ENCODE measurements at places on chromosomes 3 and 15. TPM values are rescaled to one million over a fixed set of nuclear protein-coding genes. Genes with fewer than 3 reads are reported as not detected.

- DNase-seq, result no peak
Measured at GRCh38 chr3:87446849-87447387, 170.5 kb upstream of the POU1F1 start.

DNA sequence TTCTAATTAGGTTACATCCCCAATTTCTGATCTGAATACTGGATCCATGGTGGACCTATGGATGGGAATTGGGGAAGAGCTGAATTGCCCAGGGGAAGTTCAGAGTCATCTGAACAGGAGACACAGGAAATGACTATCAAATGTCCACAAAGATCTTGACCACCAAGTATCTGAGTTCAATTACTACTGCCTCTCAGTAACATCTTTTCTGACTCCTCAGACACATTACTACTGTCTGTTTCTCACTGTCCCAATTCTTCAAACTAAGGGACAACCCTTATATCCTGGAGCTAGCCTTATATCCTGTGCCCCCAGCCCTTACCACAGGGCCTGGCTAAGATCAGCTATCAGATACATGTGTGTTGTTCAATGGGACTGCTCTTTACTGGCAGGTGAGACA, 10.1 kb upstream of the IREB2 start:
- no peak for DNase-seq

DNA sequence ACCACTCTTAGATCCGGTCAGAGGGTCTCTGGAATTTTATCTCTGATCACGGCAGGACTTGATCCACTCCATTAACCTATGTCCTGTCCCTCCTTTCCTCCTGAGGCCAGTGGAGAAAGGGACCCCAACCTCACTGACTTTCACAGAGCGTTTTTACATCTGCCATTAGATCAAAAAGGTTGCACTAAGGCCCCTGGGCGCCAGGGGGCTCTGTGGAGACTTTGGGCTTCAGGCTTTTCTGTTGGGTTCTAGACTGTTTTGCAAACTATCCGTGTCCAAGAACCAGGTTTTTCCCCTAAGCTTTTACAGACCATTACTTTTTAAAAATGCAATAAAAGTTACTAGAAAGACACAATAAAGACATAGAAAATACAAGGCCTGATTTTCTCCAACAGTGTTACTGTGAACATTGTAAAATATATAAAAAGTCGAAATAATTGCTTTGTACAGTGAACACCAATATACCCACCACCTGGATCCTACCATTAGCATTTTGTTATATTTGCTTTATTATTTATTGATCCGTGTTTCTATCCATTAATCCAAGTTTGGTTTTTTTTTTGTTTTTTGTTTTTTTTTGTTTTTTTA, 159.7 kb downstream of the POLR2M start:
- DNase-seq, result no peak

PLSCR5 gene
- total RNA-seq, result not detected

GRCh38 chr3:16332904-16333426, 68.0 kb downstream of the OXNAD1 start:
- no peak for DNase-seq

GRCh38 chr15:78414621-78415250, 23.3 kb upstream of the IREB2 start:
- no peak for DNase-seq

DNA sequence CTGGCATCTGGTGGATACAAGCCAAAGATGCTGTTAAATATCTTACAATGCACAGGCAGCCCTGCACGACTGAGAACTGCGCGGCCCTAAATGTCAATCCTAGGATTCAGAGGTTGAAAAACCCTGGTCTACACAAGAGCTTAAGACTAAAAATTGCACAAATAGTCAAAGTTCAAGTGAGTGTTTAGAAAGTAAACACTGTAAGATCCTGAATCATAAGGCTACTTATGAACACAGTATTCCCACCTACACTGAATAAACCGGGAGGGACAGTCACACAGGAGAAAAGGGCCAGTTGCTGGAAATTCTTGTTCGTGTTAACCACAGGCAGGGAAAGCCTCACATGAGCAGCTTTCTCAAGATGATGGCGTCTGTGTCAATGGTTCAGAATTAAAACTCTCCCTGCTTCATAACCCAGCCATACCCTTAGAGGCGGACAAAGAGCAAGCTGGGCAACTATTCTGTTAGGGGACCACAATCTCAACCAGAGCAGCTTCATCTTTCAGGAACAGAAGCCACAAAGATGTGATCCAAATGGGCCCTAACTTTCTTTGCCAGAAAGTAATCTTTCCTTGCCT, 37.7 kb downstream of the LRIG1 start:
- no peak for DNase-seq

DNA sequence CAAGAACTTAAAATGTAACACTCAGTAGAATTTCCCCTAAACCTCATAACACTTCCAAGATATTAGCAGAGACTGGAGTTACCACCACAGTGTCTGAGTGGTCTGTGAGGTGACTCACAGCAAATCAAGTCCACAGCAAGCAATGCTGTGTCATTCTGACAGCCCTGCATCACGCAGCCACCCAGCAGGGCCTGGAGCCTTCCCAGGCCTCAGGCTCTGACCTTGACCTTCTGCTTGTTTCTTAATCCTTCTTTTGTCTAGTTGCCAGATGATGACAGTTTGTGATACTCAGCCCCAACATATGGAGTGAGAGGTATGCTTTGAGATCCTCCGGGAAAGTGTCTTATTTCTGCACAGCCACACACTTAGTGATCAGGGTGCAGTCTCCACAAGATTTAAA, 82.5 kb downstream of the TOP2B start:
- no peak for DNase-seq

GOLGA8G gene
- not detected for total RNA-seq

SEMA5B gene
- 9.8 TPM for total RNA-seq

DNA sequence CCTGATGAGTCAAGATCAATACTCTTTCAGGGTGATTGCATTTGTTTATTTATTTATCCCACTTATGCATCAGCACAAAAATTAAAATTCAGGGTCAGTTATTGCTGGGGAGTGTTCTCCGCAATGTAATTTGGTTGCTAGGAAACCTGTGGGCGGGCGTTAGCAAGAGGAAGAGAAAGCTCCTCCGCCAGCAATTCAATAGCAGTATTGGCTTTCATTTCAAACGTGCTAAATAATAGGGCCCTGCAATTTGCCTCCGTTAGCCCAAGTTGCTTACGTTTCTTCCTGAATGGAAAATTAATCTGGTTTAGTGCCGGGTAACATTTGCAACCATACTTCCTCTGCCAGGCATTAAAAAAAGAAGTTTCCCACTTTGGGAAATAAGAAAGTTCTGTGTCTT, 35.5 kb upstream of the PLCL2 start:
- DNase-seq, result peak; percentile 24

GRCh38 chr3:31370681-31371080, 162.0 kb upstream of the STT3B start:
- DNase-seq, result no peak

EDC3 gene
- 12.9 TPM for total RNA-seq

PATL2 gene
- total RNA-seq, result 0.78 TPM

DNA sequence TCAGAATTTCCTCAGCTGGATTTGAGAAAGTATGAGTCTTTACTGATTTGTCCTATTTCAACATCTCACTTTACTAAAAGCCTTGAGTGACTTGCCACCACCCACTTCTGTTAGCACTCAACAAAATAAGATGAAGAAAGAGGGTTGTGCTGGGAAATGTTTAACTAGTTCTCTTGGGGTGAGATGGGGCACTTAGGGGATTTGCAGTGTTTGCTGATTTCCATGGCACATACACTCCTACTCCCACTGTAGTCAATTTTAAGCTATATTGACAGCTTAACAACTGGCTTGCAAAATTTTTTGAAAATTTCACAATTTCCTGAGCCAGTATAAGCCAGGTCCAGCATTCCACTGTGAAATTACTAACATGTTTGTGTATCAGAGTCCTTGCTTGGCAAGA, 463.1 kb upstream of the ARHGEF26 start:
- no peak for DNase-seq

DNA sequence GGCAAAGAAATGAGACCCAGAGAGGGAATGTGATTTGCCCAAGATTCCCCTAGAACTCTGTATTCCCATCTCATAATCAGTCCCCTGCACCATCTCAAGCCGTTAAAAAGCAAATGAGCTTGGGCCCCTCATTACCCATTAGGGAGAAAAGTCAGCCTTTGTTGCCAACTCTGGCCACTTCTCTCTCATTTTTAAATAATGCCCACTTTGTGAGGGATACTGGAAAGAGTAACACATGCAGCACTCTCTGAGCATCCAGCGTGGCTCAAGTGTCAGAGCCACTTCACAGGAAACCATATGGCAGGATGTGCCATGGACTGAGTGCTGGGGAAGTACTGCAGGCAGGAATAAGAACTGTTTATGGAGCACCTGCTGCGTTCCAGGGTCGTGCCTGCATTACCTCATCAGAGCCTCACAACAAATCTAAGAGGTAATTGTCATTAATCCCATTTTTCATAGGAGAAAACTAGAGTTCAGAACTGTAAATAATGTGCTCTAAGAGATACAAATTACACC, 49.8 kb upstream of the SLC6A1 start:
- DNase-seq, result no peak

KCNAB1 gene
- 15.3 TPM for total RNA-seq

DNA sequence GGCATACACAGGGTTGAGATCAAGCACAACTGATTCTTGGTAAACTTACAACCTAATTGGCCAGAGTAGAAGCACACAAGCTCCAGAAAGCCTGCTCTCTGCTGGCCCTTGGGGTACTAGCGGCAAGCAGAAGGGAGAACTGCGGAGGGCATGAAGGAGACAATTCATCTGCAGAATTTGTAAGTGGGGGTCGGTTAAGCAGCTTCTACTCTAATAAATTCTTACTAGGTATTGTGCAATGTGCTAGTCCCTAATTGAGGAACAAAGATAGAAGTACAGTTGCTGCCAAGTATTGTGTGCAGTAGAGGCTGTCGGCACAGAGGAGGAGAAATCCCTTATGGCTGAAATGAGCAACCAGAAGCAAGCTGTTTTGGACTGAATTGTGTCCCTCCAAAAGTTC, 91.2 kb upstream of the VEPH1 start:
- DNase-seq, result no peak
